ENCODE measurements at places on chromosomes 4 and X. TPM values are rescaled to one million over a fixed set of nuclear protein-coding genes. Genes with fewer than 3 reads are reported as not detected.

HSFX3 gene
- not detected for total RNA-seq

GCNA gene
- 0.48 TPM for total RNA-seq

TSPAN7 gene
- 3.5 TPM for total RNA-seq

LGI2 gene
- total RNA-seq = 1.4 TPM

RBM46 gene
- 0.33 TPM for total RNA-seq

MSX1 gene
- total RNA-seq = not detected

DNA sequence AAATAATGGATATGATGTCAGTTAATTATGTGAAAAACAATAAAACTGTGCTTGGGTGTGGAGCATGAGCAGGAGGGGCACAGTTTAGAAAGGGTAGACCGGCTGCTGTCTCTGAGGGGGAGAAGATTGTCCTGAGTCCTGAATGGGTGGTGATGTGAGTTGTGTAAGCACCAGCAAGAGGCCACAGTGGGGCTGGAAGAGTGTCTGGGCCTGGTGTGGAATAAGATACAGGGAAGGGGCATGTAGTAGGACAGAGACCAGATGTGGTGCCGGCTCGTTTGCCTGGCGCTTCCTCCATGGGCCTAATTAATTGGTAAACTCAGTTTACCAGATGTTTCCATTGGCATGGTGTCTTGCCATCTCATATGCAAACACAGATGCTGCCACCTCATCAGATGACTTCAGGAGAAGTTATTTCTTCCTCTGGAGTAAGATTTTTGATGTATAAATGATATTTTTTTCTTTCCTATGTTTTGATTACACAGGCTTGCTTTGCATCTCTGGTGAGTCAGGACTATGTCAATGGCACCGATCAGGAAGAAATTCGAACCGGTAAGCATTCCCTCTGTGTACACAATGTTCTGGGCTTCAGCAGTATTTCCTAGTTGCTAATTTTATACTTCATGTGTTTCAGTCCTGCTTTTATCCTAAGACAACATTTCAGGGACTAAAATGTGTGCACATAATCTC lies 5.1 kb downstream of the MED28 start:
- no peak overlapping the region for H3K4me3 ChIP-seq
- peaks cover 76% of the 10 kb centered on the region for H3K36me3 ChIP-seq
- no peaks in the 10 kb centered on the region for H3K27me3 ChIP-seq
- DNase-seq = no peak

GRCh38 chrX:132435222-132435621 lies 53.6 kb downstream of the MBNL3 start:
- no peaks in the 10 kb centered on the region for H3K27me3 ChIP-seq
- no peak overlapping the region for H3K27ac ChIP-seq
- DNase-seq = no peak
- no peak overlapping the region for H3K4me3 ChIP-seq

DNA sequence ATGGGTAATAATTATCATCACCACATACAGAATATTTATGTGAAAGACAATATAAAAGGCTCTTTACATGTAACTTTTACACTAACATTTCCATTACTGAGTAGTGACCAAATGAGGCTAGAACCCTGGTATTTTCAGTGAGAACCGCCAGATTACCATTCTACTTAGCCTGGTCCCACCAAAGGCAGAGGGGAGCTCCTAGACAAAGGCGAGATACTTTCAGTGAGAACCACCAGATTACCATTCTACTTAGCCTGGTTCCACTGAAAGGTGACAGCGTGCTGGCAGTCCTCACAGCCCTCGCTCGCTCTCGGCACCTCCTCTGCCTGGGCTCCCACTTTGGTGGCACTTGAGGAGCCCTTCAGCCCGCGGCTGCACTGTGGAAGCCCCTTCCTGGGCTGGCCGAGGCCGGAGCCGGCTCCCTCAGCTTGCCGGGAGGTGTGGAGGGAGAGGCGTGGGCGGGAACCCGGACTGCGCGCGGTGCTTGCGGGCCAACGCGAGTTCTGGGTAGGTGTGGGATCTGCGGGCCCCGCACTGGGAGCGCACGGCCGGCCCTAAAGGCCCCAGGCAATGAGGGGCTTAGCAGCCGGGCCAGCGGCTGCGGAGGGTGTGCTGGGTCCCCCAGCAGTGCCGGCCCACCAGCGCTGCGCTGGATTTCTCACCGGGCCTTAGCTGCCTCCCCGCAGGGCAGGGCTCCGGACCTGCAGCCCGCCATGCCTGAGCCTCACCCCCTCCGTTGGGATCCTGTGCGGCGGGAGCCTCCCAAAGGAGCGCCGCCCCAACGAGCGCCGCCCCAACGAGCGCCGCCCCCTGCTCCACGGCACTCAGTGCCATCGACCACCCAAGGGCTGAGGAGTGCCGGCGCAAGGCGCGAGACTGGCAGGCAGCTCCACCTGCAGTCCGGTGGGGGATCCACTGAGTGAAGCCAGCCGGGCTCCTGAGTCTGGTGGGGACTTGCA lies 1276.1 kb downstream of the PCDH7 start:
- DNase-seq = peak; percentile 89
- no peak overlapping the region for H3K4me3 ChIP-seq
- peaks cover 1% of the 10 kb centered on the region for H3K36me3 ChIP-seq
- H3K4me1 ChIP-seq = no peaks in the 10 kb centered on the region

DNA sequence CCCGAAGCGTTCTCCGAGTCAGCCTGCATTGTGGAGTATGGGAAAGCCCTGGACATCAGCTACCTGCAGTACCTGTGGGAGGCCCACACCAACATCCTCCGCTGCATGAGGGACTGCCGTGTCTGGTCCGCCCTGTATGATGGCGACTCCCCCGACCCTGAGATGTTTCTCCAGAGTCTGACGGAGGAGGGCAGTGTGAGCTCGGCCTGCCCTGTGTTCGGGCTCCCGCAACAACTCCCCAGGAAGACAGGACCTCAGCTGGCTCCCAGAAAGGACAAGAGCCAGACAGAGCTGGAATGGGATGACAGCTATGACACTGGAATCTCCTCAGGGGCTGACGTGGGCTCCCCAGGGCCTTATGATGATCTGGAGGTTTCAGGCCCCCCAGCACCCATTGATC lies 111.3 kb downstream of the GATB start:
- no peak overlapping the region for H3K4me3 ChIP-seq
- no peaks in the 10 kb centered on the region for H3K4me1 ChIP-seq
- no peaks in the 10 kb centered on the region for H3K27me3 ChIP-seq
- no peak overlapping the region for H3K27ac ChIP-seq
- H3K36me3 ChIP-seq = peaks cover 15% of the 10 kb centered on the region

GRCh38 chr4:173159791-173160190 lies 8.8 kb upstream of the GALNT7 start:
- no peak for DNase-seq
- H3K27ac ChIP-seq = no peak overlapping the region
- no peaks in the 10 kb centered on the region for H3K4me1 ChIP-seq
- no peaks in the 10 kb centered on the region for H3K27me3 ChIP-seq
- no peak overlapping the region for H3K4me3 ChIP-seq

GRCh38 chrX:130120321-130120731 lies 10.0 kb upstream of the ELF4 start:
- no peaks in the 10 kb centered on the region for H3K27me3 ChIP-seq
- H3K4me3 ChIP-seq = peak overlapping the region; percentile 47
- peak; percentile 57 for DNase-seq
- no peaks in the 10 kb centered on the region for H3K4me1 ChIP-seq

DNA sequence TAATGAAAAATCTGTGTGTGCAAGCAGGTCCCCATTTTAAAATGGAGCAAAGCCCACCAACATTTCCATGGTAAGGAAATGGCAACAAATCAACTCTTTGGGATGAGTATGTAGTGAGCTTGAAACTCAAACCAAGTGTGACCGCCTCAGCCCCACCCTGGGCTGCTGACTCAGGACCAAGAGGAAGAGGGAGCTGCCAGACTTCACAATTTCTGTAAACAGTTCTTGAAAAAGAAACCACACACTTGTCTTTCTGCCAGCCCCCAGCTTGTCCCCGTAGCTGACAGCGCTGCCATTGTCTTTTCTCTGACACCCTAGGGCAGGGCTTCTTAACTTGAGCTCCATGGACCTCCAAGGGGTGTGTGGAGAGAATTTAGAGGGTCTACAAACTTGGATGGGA lies 10.3 kb downstream of the RTL5 start:
- no peaks in the 10 kb centered on the region for H3K27me3 ChIP-seq
- no peak for DNase-seq
- peaks cover 4% of the 10 kb centered on the region for H3K4me1 ChIP-seq
- H3K4me3 ChIP-seq = no peak overlapping the region
- no peaks in the 10 kb centered on the region for H3K36me3 ChIP-seq

DNA sequence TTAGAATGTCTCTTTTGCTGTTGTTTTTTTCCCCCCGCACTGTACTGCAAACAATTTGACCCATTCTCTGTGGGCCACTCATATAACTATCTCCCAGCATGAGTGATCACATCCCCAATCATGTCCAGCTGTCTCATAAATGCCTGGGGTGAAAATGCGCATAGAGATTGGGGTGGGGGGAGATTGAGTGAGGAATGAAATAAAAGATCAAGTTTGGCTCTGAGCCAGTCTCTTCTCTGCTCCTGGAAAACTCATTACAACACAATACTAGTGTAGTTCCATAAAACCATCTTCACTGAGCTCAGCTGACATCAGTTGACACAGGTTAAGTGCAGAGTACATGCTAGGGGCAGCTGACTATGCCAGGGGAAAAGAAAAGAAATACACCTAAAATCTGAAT lies 96.9 kb downstream of the EGF start:
- H3K27me3 ChIP-seq = no peaks in the 10 kb centered on the region
- H3K4me3 ChIP-seq = no peak overlapping the region
- H3K27ac ChIP-seq = no peak overlapping the region
- no peak for DNase-seq

DNA sequence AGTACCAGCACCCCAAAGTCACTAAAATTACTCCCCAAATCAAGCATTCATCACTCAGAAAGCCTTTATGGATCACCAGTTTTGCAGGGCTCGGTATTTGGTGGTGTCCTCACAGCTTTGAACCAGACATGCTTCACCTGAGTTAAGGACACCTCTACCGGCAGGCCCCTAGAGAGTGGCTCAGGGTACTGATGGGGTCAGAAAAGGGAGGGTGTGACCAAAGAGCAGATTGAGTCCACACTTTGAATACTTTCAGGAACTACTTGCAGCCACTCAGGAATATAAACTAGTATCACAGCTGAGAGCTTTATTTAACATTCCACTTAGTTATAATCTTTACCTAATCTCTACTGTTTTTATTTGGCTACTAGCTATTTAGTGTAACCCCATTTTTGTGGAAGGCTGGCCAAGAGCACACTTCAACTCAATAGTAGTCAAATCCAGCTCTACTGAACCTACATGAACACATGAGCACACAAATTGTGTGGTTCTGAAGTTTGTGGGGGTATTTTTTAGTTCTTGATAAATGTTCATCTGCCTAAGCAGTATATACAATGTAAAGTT lies 109.6 kb upstream of the SPRY1 start:
- H3K27me3 ChIP-seq = no peaks in the 10 kb centered on the region
- DNase-seq = no peak
- no peaks in the 10 kb centered on the region for H3K4me1 ChIP-seq
- no peak overlapping the region for H3K27ac ChIP-seq

DNA sequence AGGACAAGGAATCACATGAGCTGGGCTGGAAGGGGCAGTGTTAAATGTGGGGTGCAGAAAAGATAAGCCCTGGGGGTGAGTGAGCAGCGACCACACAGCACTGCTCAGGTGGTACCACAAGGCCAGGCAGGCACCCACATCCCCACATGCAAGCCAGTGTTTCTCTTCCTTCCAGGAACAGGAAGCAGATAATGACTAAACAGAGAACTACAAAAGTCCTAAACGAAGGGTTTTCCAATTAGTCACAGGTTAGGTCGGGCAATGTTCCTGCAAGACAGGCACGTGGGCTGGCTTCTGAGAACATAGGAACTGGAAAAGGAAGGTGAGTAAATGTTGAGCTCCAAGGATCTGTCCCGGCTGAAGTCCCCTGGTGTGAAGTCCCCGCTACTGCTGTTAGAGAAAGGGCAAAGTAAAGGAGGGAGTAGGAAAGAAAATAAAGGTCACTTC lies 19.5 kb downstream of the RELL1 start:
- DNase-seq = no peak
- no peaks in the 10 kb centered on the region for H3K27me3 ChIP-seq
- H3K4me1 ChIP-seq = peaks cover 8% of the 10 kb centered on the region
- peaks cover 4% of the 10 kb centered on the region for H3K36me3 ChIP-seq
- H3K27ac ChIP-seq = no peak overlapping the region

- H3K36me3 ChIP-seq = peaks cover 15% of the 10 kb centered on the region
- no peak for DNase-seq
- H3K27me3 ChIP-seq = no peaks in the 10 kb centered on the region
- H3K27ac ChIP-seq = no peak overlapping the region
- no peaks in the 10 kb centered on the region for H3K4me1 ChIP-seq
Observed at GRCh38 chrX:46662188-46662958, 88.8 kb downstream of the CHST7 start.

- H3K4me3 ChIP-seq = peak overlapping the region; percentile 85
- peak overlapping the region; percentile 10 for H3K27ac ChIP-seq
- H3K4me1 ChIP-seq = peaks cover 2% of the 10 kb centered on the region
- DNase-seq = peak; percentile 79
- peaks cover 6% of the 10 kb centered on the region for H3K27me3 ChIP-seq
Observed at GRCh38 chr4:78552389-78553042, 946 bp downstream of the ANXA3 start.

DNA sequence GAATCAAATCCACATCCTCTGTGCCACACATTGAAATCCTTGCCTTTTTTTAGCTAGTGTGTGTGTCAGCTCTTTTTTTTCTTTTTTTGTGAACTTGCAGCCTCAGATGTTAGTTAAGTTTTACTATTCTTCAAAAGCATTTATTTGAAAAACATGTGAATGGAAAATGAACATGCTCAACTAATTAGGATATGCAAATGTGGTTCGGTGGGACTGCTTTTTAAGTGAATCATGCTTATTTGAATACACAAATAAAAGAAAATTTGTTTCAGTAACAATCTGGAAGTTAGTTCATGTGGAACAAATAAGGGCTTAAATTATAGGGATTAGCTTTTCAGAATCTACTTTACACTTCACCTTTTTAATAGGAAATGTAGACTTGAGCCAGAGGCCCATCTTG lies 751.5 kb upstream of the FAM241A start:
- H3K4me1 ChIP-seq = no peaks in the 10 kb centered on the region
- H3K36me3 ChIP-seq = no peaks in the 10 kb centered on the region
- no peak overlapping the region for H3K27ac ChIP-seq
- no peaks in the 10 kb centered on the region for H3K27me3 ChIP-seq
- no peak for DNase-seq
- no peak overlapping the region for H3K4me3 ChIP-seq

DNA sequence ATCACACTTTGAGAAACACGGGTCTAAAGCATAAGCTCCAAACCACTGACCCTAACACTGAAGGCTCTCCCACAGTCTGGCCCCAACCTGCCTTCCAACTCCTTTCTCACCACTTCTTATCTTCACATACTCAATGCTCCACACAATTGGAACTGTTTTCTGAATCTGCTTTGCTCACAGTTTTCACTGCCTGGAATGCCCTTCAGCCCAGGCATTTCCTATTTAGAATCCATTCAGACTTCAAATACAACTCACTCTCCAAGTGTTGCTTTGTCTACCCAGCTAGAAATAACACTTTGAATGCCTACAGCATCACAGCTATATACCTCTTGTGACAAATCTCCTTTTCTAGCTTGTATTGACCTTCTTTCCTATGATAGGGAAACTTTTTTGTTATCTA lies 10.2 kb downstream of the OTUD4 start:
- H3K27ac ChIP-seq = no peak overlapping the region
- no peaks in the 10 kb centered on the region for H3K27me3 ChIP-seq
- DNase-seq = no peak
- H3K4me1 ChIP-seq = no peaks in the 10 kb centered on the region
- peaks cover 60% of the 10 kb centered on the region for H3K36me3 ChIP-seq
- no peak overlapping the region for H3K4me3 ChIP-seq

All from H9 (cell line).